ENCODE measurements at places on chromosomes 7 and 10.

- no peak for DNase-seq
These were observed 9.0 kb downstream of the MTURN start for GRCh38 chr7:30143748-30144251.

DNA sequence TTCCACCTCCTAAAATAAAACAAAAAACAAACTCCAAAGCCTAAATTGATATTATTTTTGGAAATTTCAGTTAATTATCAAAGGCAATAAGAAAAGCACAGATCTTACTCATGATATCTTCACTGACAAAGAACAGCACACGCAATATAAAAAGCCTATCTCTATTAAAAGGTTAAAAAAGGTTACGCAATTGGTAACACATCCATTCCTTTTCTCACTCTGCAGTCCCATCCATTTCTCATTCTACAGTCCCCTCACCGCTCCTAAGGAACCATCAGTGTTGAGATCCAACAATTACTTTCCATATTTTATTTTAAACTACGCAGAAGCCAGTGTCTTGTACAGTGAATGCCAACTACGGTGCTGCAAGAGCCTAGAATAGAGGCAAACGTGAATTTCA is 1.3 kb downstream of the SEC61G start:
- DNase-seq, result no peak

GRCh38 chr10:87095236-87095945 is 385 bp downstream of the SHLD2 start:
- peak; percentile 40 for DNase-seq

DNA sequence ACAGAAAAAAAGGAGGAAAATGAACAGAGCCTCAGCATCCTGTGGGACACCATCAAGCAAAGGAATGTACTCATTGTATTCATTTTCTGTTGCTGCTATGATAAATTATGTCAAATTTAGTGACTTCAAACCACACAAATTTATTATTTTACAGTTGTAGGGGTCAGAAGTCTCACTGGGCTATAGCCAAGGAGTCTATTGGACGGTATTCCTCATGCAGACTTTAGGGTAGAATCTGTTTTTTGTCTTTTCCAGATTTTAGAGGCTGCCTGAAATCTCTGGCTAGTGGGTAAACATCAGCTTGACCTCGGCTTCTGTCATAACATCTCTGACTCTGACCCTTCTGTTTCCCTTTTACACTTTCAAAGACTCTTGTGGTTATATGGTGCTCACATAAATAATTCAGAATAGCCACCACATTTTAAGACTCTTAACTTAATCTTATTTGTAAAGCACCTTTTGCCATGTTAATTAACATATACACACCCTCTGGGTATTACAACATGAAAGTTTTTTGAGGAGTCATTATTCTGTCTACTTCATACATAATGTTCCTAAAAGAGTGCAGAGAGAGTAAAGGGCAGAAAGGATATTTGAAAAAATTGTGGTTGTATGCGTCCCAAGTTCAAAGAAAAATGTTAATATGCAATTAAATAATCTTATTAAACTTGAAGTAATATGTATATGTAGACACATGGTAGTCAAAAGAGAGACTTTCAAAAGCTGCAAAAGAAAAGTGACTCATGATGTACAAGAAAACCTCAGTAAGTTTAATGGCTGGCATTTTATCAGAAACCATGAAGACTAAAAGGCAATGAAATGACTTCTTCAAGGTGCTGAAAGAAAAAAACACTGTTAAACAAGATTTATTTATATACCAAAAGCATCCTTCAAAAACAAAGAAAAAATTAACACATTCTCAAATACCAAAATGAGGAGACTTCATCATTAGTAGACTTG is 70.8 kb upstream of the MEOX2 start:
- no peak for DNase-seq

DNA sequence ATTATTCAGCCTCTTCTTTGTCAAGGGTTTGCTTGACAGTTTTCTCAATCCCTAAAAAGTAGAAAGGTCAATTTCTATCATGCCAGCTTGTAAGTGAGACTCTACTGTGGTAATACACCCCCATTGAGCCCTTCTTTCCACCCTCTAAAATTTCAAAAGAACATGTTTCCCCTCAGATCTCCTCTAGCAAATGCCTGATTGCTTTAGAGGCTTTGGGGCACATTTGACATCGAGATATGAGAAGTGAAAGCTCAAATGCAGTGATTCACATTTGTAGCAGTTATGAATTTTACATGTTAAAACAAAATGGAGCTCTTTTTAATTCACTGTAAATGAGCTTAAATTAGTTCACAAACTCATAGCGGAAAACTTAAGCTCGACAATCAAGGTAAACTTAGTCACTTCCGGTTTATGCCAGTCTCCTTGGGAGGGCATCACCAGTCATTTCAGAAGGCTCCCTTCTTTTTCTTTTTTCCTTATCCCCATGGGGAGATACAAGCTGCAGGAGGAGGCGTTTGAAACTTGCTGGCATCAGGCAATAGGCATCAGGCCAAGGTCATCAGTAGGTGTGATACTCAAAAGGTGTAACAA is 55.3 kb upstream of the ADO start:
- DNase-seq, result no peak

DNA sequence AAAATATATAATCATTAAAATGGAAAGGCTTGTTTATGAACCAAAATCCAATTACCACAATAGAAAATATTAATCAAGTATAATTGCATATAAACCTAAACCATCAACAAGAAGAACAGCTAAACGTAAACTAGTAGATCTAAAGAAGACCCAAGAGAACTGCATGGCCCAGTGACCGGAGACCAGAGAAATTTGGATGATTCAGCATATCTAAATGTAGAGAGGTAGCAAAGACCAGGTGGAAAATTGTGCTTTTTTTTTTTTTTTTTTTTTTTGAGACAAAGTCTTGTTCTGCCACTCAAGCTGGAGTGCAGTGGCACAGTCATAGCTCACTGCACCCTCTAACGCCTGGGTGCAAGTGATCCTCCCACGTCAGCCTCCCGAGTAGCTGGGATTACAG is 207.2 kb upstream of the SEMA3E start:
- DNase-seq, result no peak

DNA sequence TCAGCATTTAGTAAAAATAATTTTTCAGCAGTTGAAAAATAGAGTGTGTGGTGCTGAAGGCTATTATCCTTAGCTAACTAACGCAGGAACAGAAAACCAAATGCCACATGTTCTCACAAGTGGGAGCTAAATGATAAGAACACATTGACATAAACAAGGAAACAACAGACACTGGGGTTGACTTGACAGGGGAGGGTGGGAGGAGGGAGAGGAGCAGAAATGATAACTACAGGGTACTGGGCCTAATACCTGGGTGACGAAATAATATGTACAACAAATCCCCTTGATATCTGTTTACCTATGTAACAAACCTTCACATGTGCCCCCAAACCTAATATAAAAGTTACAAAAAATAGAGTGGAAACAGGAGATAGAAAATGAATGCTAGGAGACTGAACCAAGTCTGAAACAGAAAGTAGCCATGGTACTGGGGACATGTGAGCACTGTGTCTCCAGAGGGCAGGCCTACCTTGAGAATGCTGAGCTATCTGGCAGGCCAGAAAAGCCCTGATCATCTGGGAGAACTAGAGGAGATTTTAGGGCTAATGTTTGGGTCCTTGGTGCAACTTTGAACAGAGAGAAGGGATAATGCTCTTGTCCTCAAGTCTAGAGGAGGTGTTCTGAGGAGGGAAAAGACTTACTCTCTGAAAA is 4.7 kb upstream of the EFCAB10 start:
- DNase-seq, result no peak

DNA sequence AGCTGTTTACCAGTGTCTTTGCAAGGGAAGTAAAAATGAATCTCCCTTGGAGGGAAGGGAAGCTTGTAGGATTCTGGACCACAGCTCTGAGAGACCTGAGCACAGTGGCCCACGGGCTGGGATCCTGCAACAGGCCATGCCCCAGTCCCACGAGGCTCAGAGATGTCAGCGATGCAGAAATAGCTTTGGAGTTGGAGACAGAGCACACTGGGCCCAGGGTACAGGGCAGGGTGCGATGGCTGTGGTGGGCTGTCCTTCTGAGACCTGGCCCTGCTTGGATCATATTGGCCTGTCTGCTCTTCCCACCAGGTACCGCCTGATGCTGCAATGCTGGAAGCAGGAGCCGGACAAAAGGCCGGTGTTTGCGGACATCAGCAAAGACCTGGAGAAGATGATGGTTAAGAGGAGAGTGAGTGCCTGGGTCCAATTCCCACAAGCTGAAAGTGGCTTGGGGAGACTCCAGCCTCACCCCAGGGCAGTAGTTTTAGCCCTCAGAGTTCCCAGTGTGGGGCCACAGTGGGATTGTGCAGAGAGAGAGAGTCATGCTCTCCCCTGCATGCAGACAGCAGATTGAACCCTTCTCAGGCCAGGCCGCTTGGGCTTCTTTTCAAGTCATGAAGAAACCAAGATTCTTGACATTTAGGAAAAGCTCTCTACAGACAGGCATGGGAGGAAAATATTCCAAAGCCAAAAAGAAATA is 13.5 kb upstream of the CSGALNACT2 start:
- DNase-seq, result no peak

- no peak for DNase-seq
These were observed 563.3 kb upstream of the SORCS1 start for GRCh38 chr10:107727767-107728317.

GRCh38 chr10:61081301-61081700 is 137.3 kb upstream of the RHOBTB1 start:
- DNase-seq, result no peak

DNA sequence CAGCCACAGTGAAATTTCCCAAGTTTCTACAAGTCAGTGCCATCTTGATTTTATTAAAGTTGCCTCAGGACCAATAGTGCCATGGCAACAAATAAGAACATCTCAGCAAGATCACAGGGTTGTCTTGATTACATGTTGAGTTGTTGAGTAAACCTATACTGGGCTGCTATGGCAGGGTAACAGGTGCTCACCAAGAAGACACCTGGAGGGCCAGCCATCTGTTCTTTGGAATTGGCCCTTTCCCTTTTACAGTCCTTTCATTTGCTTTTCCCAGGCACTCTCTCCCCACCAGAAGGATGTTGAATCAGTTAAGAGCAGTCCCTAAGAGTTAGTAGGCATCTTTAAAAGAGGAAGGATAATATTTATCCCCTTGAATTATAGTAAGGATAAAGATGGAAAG is 582.0 kb downstream of the TNS3 start:
- no peak for DNase-seq

DNA sequence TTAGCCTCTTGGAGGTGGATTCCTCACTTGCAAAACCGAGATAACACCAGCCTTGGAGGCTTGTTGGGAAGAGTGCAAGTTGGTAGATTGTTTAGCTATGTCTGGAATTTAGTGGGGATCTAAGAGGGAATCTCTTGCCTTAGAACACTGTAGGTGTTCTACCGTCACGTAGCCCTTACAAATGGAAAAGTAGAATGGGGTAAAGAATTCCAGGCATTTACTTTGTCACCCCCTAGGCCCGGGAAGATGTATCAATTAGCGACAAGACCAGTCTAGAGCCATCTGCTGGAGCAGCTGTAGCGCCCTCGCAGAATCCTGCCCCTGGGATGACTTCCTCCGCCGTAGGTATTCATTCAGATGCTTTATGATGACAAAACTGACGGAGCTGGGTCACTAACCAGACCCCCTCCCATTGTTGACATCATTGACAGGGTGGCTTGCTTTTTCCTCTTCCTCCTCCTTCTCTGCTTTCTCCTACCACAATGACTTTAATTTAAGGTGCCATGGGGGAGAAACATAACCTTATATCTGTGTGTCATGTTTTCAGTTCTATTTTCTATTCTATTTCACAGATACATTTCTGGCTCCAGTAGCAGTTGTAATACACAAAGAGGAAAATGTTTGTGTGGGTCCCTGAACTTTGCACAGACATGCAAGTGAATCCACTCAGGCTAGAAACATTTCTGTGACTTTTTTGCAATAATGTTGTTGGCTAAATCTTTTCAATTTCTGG is 262.6 kb upstream of the LYZL1 start:
- no peak for DNase-seq

GRCh38 chr10:121708728-121709674 is 110.8 kb upstream of the FGFR2 start:
- no peak for DNase-seq

GRCh38 chr10:112967200-112967599 is 17.2 kb downstream of the TCF7L2 start:
- no peak for DNase-seq

GRCh38 chr7:148537435-148537834 is 53.1 kb upstream of the C7orf33 start:
- no peak for DNase-seq

DNA sequence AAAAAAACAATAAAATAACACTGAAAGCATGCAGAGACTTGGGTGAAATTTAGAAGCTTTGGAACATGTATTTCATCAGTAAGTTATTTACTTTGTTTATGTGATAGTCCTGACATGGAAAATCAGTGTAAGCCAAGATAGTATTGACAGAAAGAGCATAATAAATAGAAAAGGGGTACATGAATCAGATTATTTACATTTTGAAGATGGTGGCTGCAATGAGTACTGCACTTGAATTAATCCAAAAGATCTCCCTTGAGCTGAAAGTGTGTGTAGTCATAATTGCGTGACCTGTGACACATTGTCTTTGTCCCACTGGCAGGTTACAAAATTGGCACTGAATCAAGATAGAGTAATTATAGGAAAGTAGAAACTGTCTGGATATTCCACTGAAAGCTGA is 562.9 kb downstream of the GFRA1 start:
- DNase-seq, result no peak

DNA sequence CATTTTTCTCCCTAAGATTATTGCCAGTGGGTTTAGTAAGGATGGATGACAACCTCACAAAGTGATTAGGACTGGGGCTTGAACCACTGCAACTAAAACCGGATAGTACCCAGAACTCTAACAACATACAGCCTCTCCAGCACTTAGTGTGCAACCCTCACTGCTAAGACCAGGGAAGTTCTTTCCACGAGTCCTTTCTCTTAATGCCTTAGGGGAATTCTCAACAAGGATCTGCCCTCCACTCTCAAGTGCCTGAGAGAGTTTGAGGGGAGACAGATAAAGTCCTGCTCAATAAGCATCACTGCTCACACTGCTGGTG is 104.6 kb downstream of the NRP1 start:
- DNase-seq, result no peak

- no peak for DNase-seq
These were observed 19.2 kb downstream of the KCP start for GRCh38 chr7:128891110-128891941.

DNA sequence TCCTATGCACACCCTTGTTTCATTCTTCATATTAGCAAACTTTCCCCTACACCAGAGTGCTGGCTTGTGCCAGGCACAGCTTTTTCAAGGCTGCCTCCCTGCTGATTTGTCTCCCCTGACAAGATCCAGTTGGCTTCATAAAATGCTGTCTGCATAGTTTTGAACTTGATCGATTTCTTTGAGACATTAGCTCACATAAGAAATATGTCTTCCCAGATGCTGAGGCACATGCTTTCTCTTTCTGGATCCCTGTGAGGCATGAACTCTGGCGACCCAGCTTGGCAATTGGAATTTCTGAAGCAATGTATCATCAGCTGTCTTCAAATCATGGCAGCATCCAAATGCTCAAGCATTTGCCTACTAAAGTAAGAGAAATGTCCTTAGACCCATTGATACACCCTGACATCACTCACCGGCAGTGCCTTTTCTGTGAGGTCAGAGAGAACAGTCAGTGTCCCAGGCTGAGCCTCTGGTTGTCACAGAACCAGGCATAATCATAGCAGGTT is 616.4 kb upstream of the GHITM start:
- DNase-seq, result no peak

- DNase-seq, result peak; percentile 72
These were observed 14.8 kb downstream of the ADAM8 start for GRCh38 chr10:133261726-133262325.

- no peak for DNase-seq
These were observed 16.6 kb downstream of the ZNF777 start for GRCh38 chr7:149444287-149444686.

- DNase-seq, result no peak
These were observed 35.3 kb downstream of the SLC16A9 start for GRCh38 chr10:59674215-59674836.
